ENCODE measurements at places on chromosomes 2 and 18. TPM values are rescaled to one million over a fixed set of nuclear protein-coding genes. Genes with fewer than 3 reads are reported as not detected.

DNA sequence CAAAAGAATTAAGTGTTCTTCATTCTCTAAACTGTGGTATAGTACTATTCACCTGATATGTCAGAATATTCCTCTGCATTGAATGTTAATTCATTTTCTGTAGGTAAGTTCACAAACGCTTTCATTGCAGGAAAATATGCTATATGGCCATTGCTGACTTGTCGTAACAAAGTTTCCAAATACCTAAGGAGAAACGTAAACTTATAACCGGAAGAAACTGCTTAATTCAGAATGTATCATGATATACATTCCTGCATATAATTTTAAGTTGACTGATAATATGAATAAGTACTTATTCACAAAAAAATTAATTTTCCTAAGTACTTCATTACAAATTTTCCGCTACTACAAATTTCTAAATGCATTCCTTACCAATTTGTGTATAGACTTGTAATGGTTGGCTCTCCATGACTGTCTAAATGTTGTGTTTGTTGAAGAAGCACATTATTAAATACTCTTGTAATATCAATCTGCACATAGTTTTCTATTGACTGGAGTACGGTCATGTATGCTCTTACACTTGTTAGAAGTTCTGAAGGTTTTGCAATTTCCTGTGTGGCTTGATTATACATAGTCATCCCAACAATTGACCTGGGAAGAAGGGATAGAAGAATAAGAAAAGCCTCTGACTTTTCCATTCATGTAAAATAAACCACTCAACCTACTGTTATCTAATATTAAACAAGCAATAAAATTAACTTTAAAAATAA, 85.4 kb downstream of the NCKAP1 start:
- no peaks in the 10 kb centered on the region for H3K27me3 ChIP-seq
- no peak for DNase-seq
- H3K4me3 ChIP-seq, result no peak overlapping the region
- no peaks in the 10 kb centered on the region for H3K4me1 ChIP-seq

- no peaks in the 10 kb centered on the region for H3K4me1 ChIP-seq
- H3K4me3 ChIP-seq, result no peak overlapping the region
These were observed 34.1 kb downstream of the ODC1 start for GRCh38 chr2:10413991-10414451.

DNA sequence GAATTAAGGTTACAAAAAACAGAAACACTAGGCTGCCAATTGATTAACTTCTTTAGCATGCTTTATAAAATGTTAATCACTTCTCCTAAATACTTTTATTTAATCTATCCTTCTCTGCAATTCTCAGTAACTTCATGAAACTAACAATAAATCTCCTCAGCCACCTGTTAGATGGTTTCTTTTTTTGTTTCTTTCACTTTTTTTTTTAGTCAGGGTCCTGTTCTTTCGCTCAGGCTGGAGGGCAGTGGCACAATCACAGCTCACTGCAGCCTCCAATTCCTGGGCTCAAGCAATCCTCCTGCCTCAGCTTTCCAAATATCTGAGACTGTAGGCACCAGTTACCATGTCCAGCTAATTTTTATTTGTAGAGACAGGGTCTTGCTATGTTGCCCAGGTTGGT, 213.4 kb upstream of the STK17B start:
- DNase-seq, result no peak
- no peaks in the 10 kb centered on the region for H3K36me3 ChIP-seq
- no peak overlapping the region for H3K4me3 ChIP-seq
- H3K4me1 ChIP-seq, result no peaks in the 10 kb centered on the region
- no peak overlapping the region for H3K27ac ChIP-seq

RAB27B gene
- 0.80 TPM for total RNA-seq

SCTR gene
- 0.09 TPM for total RNA-seq
